ENCODE measurements at places on chromosomes 5 and 9. TPM values are rescaled to one million over a fixed set of nuclear protein-coding genes. Genes with fewer than 3 reads are reported as not detected.

Gene ZNF454
- not detected for polyA plus RNA-seq

Gene ADAMTS2
- 78.8 TPM for polyA plus RNA-seq

DNA sequence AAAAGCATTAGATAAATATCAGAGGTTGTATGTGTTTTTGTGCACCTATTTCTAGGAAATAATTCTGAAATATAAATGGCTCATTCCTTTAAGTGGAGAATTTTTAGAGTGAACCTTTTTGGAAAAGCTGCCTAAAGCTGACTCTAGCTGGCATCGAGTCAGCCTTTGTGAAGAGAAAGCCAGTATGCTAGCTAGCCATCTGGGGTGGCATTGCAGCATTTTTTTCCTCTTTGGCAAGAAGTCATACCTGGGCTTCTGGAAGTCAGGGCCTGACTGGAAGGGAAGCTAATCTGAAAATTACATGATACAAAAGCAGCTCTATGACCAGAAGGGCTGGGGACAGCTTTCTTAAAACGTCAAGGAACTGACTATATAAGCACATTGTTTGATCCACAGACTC lies 19.7 kb downstream of the ANP32B start:
- no peak for DNase-seq

- peak; percentile 35 for DNase-seq
Measured at GRCh38 chr5:125011419-125011818, 265.0 kb upstream of the ZNF608 start.

Gene PAEP
- 1.8 TPM for polyA plus RNA-seq

Gene HAVCR2
- polyA plus RNA-seq: 0.92 TPM

- DNase-seq: peak; percentile 52
Measured at GRCh38 chr9:129177443-129177790, 644 bp downstream of the IER5L start.

DNA sequence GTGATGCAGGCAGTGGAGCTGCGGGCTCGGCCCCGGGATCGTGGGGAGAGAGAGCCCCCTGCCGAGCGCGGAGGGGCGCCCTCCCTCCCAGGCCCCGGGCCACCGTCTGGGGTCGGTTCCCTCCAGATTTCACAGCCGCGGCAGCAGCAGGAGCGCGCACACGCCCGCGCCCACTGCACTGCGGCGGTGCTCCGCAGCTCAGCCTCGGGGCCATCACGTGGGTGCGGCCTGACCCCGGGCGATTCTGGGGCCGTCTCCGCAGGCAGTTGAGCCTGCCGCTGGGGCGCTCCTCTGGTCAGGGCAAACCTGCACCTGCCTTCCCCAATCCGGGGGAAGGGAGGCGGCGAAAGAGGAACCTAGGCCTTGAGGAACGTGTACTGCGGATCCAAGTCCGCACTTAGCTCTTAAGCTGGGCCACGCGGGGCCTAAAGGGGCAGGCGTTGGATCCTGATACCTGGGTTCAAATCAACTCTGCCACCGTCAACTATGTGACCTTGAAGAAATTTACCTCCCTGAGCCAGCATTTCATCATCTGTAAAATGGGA lies 9.4 kb upstream of the DELE1 start:
- DNase-seq: peak; percentile 63

DNA sequence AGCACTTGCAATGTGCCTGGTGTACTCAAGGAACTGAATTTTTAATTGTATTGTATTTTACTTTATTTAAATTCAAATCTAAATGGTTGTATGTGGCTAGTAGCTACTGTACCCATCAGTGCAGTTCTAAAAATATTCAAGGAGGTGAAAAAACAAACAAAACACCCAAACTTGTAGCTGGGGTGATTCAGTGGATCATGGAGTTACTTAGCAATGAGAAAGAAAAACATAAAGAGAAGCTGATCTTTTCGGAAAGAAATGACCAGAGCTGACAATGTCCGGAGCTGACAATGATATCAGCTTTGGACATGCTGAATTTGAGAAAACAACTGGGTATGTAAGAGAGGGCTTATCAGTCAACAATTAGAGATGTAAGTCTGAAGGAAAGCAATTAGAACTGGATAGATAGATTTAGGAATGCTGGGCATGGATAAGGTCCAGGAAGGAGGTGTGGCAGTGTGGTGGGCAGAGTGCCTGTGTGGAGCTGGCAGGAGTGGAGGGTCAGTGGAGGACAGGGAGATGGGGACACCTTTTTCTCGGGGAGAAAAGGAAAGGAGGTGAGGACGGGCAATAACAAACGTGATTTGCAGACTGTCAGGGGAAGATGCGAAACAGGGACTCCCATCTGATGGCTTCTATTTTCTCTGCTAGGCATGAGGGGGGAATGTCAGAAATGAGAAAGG lies 113.2 kb downstream of the DCP2 start:
- DNase-seq: no peak

Gene GABRA6
- polyA plus RNA-seq: not detected

DNA sequence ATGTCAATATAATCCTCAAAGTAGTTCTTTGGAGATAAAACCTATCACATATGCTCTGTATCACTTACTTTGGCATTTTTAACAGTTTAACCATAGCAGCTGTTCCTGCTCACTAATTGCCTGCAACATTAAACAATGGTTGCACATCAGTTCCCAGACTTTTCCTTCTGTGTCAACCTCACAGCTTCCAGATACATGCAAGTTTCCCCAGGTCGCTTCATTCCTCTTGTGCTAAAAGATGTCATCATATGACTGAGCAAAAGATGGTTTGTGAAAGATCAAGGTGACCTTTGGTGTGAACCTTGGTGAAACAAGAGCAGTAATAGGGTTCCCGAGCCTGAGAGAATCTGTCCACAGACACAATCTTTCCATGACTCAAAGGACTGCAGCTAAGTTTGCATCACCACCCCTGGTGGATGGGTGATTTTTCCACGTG lies 500.4 kb upstream of the PAPPA start:
- DNase-seq: no peak
